NCI-H2081 (cell line): ENCODE measurements at places on chromosomes 2 and 18.

DNA sequence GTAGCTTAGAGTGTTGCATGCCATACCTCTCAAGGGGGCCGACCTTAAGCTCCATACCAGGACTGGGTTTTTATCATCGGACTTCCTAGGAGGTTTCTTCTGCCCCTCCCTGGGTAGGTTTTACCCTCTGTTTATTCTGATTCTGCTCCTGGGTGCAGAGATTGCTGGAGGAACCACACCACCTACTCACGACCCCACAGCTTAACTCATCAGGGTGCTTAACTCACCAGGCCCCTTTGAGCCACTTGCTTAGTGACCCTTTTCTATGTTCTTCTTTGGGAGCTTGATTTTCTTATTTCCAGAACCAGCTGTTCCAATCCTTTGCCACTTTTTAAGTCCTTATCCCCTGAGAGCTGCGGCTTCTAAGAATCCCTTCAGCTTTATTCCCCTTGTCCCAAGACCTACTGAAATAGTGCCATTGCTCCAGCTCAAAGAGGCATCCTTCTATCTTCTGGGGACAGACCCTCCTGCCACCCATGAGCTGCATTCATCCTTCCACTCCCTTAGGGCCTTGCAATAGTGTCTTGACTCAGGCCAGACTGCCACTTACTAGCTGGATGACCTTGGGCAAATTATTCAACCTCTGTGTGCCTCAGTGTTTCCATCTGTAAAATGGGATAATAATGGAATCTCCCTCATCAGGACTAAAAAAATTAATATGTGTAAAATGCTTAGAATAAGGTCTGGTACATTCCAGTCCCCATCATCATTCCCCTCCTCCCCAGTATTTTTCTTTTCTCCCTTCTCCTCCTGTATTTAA is 5.8 kb downstream of the OXER1 start:
- DNase-seq: no peak

- no peak for DNase-seq
Measured at GRCh38 chr18:32021756-32022564, 3.3 kb downstream of the RNF125 start.

- DNase-seq: no peak
Measured at GRCh38 chr18:4605212-4605611, 150.1 kb upstream of the DLGAP1 start.

DNA sequence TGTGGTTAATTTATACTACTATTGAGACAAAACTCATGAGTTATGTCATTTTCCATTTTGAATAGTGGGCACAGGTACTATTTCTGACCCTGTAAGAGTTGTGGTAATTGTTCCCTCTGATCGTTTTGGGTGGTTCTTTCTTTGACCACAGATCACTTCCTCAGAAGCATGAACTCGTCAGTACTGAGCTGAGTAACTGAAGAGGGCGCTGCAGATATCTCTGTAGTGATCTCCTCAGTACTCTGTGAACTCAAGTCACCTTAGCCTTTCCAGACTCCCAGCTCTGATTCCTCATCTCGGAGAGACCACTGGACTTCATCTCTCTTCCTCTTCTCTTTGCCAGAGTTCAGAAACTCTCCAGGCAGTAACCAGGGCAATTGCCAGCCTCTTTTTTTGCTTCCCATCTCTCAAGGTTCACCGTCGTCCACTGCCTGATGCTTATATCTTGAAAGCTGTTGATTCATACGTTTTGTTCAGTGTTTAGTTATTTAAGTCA is 9.4 kb upstream of the IL1RL1 start:
- no peak for DNase-seq

DNA sequence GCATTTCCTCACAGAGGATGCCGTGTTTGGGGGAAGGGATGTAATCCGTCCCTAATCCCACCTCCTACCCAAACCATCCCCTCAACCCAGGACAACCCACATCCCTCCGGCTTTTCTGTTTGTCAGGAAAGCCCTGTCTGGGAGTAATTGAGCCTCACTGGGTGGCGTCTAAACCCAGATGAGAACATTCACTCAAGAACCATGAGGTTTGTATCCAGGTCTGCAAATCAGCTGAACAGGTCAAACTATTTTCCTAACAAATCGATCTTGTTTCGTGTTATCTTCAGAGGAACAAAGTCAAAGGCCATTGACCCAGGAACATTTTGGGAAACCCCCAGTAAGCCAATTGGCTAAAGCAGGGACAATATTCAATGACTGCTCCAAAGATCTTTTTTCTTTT is 25.7 kb downstream of the CYP27C1 start:
- no peak for DNase-seq

GRCh38 chr2:231464576-231465540 is 574 bp upstream of the NCL start:
- DNase-seq: peak; percentile 96

GRCh38 chr2:9630736-9631552 is at the start of gene YWHAQ:
Gene YWHAQ, minus strand, starts transcription at chr2:9630997. Its CDS starts 545 bp downstream, at chr2:9630452.
- peak; percentile 100 for DNase-seq

DNA sequence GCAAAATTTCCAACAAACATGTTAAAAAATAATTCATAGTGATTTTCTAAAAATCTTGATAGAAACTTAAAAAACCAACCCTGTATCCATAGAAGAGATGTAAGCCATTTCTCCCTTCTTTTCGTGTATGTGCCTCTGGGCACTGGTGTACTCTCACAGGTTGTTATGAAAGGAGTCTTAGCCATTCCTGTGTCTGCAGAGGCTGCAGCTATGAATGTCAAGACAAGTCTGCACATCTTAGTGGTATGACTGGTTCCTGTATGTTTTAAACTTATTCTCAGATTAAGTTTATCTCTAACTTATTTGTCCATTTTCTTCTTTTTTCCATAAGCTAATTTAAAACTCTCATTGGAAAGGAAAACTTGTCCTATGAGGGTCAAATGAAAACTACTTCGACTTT is 84.0 kb downstream of the DPP4 start:
- DNase-seq: no peak

GRCh38 chr2:31193806-31194205 is 23.5 kb downstream of the CAPN14 start:
- no peak for DNase-seq

GRCh38 chr2:58614219-58614618 is 373.1 kb upstream of the FANCL start:
- DNase-seq: peak; percentile 83

DNA sequence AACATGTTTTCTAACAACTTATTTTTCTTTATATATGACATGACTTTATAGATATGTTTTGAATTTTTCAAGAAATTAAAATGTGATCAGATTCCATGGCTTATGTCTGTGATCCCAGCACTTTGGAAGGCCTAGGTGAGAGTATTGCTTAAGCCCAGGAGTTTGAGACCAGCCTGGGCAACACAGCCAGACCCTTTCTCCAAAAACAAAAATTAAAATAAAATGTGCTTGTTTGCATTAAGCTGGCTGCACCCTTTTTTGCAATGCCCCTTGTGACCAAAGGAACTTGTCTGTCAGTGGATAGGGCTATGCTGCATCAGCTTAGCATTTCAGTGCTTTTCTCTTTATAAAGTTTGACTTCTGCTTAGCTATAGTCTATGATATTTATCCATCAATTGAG is 2.3 kb upstream of the INO80D start:
- DNase-seq: no peak

DNA sequence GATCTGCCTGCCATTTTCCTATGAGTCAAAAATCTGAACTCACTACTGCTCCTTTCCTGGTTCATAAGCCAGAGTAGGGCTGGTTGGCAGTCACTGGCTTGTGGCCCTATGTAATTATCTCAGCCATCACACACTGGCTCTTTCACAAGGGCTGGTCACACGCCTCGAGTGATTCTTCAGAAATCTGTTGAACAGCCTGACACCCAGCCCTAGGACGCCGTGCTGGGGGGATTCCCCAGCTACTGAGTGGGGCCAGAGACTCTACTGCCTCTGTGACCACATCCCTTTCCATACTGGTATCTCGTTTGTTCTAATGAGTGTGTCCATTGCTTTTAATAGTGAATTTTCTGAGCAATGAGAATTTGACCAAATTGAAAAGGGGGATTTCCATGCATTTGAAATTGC is 45.8 kb upstream of the RBM44 start:
- no peak for DNase-seq

- DNase-seq: no peak
Measured at GRCh38 chr2:59875836-59876235, 677.6 kb downstream of the BCL11A start.

DNA sequence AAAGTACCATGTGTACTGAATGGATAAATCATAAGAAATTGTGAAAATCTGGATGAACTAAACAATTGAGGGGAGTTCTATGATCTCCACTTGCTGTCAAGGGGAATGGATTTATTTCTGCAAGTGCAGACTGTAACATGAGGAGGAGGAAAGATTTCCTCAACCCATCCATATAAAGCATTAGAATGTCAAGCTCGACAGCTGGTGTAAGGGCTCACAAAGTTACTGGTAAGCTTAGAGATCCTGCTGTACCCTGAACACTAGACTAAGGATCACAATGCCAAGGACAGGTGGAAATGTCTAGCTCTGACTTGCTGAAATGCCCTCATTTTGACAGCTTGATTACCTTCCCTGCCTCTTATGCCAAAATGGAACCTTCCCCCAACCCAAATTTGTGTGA is 125.3 kb downstream of the TCF4 start:
- no peak for DNase-seq

DNA sequence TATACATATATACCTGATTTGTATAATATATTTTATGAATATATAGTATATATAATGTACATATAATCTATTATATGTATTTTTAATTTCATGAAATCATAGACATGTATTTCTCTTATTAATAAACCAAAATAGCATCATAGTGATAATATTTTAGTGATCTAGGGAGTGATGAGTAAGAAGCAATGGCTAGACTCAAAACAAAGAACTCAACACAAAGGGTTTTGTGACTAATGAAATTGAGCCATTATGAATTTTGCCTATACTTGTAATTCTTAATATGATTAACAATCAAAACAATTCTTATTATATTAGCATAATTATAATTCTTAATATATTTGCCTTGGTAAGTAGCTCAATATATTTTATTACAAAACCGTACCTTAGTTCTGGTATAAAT is 1614.1 kb upstream of the TMEFF2 start:
- no peak for DNase-seq

DNA sequence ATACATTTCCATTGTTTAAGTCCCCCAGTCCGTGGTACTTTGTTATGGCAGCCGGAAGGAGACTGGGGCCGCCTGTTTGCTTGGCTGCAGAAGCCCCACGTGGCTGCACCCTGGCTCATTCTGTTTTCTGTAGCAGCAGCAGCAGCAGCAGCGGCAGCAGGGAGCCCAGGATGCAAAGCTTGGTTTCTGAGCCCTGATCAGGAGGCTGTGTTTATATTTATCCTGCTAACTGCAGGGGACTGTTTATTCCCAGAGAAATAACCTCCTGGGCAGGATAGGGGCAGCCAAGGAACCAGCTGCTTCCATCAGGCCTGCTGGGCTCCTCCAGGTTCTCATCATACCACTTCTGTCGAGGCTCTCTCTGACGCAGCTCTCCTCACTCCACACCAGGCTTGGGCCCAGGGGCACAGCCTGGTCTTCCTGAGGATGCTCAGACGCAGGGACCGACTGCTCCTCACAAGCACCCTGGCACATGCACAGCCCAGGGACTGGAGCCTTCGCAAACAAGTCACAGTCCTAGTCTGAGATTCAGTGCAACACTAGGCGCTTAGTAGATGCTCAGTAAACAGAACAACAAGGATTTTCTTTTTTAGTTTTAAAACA is 139.0 kb downstream of the MSH2 start:
- peak; percentile 44 for DNase-seq

DNA sequence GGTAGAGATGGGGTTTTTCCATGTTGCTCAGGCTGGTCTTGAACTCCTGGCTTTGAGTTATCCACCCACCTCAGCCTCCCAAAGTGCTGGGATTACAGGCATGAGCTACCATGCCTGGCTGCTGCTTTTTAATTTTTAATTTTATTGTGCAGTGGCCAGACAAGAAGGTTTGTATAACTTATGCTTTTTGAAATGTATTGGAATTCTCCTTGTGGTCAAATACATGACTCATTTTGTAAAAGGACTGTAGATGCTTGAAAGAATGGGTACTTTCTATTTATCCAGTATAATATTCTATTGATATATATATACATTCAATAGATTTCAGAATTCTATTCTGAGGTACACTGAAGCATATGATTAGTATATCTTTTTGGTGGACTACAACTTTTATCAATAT is 82.6 kb upstream of the ST3GAL5 start:
- DNase-seq: no peak

DNA sequence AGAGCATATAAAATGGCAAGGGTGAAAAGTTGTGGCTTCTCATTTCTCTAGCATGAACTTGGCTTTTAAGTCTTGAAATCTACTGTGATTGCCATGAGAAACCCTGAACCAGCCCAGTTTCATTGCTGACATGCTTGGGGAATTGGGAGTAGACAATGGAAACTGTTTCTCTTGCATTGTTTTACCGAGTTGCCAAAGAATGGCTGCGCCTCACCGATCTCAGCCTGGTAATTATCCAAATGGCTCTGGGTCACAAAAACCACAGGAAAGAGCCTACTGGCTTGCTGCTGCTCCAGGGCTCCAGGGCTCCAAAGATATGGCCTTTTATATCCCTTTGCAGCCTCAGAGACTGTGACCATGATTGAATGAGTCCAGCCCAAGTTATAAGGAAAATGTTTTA is 310.4 kb upstream of the NT5C1B start:
- no peak for DNase-seq

DNA sequence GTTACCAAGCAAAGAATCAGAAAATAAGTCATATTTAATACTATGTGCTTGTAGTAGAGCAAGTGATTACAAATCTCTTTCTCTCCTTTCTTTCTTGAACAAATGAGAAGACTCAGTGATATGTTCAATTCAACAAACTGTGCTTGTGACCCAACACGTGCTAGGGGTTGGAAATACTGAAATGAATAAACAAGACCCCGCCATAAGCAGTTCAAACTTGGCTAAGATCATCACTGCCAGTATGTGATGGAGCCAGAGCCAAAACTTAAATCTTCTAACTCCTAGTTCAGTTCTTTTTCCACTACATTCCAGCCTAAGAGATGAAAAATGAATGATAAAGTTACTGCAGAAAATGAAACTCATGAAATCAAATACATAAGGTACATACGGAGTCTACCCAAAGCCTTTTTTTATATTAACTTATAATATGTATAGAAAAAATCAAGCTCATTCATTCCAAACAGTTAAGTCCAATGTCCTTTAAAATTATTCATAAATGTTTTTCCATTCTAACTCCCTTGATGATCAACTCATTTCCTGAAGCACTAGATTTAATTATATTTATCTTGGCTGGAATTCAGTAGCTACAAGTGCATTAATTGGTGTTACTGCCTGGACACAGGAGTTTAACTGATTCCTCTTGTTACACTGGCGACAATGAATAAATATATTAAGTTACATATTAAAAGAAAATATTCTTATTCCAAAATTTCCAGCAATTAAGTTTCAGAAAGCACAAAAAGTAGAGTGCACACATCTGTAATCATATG is 36.0 kb downstream of the GALNT3 start:
- peak; percentile 93 for DNase-seq

- no peak for DNase-seq
Measured at GRCh38 chr2:113861740-113862139, 28.1 kb upstream of the ACTR3 start.

GRCh38 chr2:54541995-54542394 is 85.9 kb downstream of the SPTBN1 start:
- DNase-seq: no peak

GRCh38 chr2:133292259-133292658 is 276.0 kb downstream of the NCKAP5 start:
- no peak for DNase-seq
